ENCODE measurements at places on chromosomes 2 and 18. TPM values are rescaled to one million over a fixed set of nuclear protein-coding genes. Genes with fewer than 3 reads are reported as not detected.

Gene CRYBA2
- 0.20 TPM for total RNA-seq

Gene GCG
- 0.39 TPM for total RNA-seq

Gene SCYGR4
- not detected for total RNA-seq

Gene LRRC30
- not detected for total RNA-seq

Gene MOGAT1
- 0.24 TPM for total RNA-seq

Gene MYO7B
- total RNA-seq: 11.3 TPM

Gene NEU2
- total RNA-seq: not detected

Gene CCDC68
- 0.29 TPM for total RNA-seq

Gene AQP12B
- total RNA-seq: not detected

Gene ABCB11
- not detected for total RNA-seq

Data from RPMI7951 (cell line).